Fibroblast of lung (primary cell): ENCODE measurements at places on chromosomes 7 and 10.
A peak's percentile ranks its signal among the peaks of the same experiment; 100 is the strongest.

- no peak for DNase-seq
These were observed 412.9 kb downstream of the GALNT17 start for GRCh38 chr7:71544816-71545215.

DNA sequence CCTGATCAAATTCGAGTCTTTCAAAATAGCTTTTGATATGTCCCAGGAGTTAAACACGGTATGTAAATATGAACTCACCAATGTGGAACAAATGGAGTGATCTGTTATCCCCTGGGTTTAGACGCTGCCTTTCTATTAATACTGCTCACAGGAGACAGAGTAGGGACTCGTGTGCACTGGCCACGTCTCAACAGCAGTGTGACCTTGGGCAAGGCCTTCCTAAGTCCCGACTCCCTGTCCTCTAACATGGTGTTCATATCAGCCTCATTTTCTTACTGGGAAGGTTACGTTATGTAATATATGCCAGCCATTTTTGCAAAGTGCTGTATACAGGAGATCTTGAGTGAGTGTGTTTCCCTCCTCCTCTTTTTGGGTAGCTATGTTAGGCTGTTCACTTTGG lies 1.8 kb downstream of the WDR37 start:
- DNase-seq, result no peak

GRCh38 chr7:12458520-12459131 lies 55.0 kb upstream of the VWDE start:
- peak; percentile 28 for DNase-seq

- no peak for DNase-seq
These were observed 231.4 kb downstream of the BUB3 start for GRCh38 chr10:123385508-123386080.

DNA sequence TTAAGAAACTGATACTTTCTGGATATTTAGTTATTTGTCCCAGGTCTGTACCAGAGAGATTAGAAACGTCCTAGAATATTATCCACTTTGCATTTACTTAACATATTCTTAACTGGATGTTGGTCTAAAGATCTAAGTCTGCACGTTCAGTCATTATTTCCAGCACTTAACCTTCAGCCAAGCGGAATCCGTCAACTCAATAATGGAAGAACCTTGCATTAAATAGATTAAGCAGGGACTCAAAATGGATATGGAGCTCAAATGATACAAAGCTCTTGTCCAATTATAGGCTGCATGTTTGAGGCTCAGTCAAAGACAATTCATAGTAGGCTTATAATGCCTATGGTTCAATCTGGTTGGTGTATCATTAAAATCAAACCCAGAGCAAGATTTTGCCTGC lies 162.9 kb downstream of the SEMA3D start:
- DNase-seq, result no peak

DNA sequence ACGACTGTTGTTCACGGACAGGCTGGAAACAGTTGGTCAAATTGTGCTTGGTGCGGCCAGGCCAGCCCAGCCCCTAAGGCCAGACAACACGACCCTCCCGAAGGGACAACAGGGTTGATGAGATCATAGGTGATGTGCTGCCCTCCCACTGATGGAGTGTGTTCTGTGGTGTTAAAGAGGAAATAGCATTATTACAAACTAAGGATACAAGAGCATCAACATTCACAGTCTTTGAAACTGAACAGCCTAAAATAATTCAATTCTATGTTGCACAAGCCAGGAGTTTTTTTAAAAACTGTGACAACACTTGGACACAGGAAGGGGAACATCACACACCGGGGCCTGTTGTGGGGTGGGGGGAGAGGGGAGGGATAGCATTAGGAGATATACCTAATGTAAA lies 87.6 kb downstream of the FAM53B start:
- DNase-seq, result no peak

DNA sequence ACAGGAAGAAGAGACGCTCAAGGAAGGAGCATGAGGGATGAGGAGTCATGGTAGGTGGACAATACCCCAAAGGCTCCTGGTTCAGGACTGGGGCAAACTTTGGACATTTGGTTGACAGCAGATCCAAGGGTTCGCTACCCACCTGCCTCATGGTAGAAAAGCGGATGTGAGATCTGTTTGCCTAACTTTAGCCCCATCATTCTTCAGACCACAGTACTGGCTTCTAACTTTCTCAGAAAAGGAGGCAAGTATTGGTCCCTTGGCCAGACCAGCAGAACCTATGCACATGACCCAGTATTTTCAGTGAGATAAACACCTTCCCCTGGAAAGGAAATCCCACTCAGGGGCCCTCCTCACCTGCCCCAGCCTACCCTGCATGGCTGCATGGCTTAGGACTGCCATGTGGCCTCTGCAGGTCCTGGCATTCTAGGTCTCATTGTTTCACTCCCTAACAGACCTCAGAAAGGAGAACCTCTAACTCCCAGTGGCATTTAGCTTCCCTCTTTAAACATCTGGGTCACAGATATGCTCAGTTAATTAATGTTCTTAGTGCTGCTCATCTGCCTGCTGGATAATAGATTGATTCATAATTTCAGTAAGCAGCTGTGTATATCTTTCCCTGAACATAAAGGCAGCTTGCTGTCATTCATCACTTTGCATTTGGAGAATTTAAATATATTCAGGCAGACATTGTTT lies 574.1 kb downstream of the GALNT17 start:
- DNase-seq, result no peak

DNA sequence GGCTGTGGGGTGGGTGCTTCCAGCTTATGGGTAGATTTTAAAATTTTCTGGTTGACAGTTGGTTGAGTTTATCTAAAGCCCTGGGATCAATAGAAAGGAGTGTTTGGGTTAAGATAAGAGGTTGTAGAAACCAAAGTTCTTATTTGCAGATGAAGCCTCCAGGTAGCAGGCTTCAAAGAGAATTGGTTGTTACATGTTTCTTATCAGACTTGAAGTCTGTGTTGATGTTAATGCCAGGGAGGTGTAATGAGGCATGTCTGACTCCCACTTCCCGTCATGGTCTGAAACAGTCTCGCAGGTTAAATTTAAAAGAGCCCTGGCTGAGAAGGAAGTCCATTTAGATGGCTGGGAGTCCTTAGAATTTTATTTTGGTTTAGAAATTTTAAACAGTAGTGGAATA lies 165.2 kb upstream of the TMEM72 start:
- DNase-seq, result no peak

DNA sequence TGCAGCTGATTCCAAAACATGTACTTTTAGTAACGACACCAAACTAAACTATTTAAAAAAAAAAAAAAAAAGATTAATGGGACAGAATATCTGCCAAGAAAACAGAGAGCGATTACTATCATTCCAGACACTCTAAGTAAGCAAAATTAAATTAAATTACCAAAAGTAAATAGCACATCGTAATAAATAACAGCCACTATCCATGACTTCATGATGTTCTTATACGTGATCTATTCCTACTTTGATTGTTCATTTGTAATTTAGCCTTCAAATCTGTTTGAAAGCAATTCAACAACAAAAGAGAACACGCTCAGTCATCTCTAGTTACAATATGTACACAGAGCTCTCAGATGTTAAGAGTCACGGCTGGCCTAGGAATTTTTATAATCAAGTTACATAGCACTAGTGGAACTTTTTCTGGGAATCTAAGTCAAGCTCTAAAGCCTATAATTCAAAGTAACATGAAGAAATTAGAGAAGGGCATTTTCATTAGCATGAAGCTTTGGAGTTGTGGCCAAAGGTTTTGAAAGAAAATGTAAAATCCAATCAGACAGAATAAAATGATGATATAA lies 241.7 kb upstream of the NEBL start:
- DNase-seq, result no peak

- DNase-seq, result no peak
These were observed 96.1 kb upstream of the BMPER start for GRCh38 chr7:33809228-33809627.

DNA sequence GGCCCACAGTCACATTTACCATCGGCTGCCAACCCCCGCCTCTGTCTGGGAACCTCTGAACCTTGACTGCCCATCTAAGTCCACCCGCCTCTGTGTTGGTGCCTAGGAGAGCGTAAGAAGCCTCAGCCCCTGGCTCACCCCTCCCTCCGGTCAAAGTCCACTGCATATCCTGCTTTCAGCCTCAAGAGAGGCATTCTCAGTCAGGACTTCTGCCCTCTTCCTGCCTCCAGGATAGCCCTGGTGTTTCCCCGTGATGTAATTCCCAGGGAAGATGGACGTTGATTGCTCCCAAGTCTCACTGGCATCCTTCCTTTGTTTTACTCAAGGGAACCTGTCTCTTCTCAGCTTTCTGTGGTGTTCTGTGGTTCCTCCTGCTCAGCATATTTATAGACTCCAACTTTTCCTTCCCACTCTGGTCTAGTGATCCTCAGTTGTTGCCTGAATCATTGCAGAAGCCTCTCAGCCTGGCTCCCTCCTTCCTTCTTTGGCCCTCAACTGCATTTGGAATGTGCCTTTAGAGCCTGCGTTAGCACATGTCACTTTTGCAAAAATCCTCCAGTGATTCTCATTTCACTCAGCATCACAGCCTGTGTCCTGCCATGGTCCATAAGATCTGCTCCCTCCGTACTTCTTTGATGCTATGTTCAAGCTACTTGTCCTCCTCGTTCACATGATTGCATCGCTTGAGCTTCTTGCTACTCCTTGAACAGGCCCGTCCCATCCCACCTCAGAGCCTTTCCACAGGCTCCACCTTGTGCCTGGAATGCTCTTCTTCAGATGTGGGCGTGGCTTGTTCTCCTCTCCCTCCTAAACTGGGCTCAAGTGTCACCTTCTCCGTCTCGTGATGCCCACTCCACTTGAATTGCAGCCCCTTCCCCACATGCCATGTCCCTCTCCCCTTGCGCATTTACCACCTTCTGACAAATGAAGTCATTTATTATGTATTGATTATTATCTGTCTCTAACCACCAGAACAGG lies 124.2 kb downstream of the PLPP4 start:
- DNase-seq, result no peak

- no peak for DNase-seq
These were observed 167.5 kb downstream of the VPS50 start for GRCh38 chr7:93399642-93400041.

- DNase-seq, result no peak
These were observed 180.0 kb upstream of the INHBA start for GRCh38 chr7:41882745-41883420.

DNA sequence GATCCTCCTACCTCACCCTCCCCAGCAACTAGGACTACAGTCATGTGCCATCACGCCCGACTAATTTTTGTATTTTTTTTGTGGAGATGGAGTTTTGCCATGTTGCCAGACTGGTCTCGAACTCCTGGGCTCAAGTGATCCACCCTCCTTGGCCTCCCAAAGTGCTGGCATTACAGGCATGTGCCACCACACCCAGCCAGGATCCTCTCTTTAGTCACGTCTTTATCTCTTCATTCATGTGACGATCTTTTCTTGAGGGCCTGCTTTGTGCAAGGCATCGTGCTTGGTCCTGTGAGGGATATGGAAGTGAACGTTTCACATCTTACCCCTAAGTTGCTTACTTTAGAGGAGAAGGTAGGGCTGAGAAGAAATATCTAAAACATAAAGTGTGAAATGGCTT lies 21.6 kb downstream of the WBP1L start:
- DNase-seq, result no peak

DNA sequence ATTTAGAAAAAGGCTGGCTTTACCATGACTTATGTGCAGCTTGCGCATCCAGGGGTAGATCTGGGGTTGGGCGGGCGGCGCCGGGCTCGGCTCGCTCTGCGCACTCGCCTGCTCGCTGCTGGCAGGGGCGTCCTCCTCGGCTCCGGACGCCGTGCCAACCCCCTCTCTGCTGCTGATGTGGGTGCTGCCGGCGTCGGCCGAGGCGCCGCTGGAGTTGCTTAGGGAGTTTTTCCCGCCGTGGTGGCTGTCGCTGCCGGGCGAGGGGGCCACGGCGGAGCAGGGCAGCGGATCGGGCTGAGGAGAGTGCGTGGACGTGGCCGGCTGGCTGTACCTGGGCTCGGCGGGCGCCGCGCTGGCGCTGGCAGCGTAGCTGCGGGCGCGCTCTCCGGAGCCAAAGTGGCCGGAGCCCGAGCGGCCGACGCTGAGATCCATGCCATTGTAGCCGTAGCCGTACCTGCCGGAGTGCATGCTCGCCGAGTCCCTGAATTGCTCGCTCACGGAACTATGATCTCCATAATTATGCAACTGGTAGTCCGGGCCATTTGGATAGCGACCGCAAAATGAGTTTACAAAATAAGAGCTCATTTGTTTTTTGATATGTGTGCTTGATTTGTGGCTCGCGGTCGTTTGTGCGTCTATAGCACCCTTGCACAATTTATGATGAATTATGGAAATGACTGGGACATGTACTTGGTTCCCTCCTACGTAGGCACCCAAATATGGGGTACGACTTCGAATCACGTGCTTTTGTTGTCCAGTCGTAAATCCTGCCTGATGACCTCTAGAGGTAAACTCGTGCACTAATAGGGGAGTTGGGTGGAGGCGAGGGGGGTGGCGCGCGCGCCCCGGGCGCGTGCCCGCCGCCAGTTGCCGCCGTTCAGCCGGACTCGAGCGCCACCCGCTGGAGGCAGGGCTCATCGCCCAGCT lies at the start of gene HOXA5:
Gene HOXA5, minus strand, starts transcription at position 659 of the 927 bp plus-strand sequence. Its CDS starts 74 bp downstream, at position 585.
- DNase-seq, result peak; percentile 100

DNA sequence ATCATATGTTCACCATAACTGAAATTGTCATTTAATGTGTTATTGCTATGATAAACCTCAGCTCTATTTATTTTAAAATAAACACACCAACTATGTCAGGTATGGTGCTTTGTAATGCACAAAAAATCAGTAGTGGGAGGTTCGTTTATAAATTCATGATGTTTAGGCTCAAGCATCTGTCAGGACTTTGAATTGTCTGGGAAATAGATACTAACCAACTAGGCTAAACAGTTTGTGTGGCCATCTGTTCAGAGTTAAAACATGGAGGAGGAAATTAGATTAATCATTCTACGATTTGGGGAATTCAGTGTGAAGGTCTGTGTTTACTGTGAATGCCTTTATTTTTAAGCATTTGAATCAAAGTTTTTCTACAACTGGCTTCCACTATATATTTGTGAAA lies 212.6 kb upstream of the FZD8 start:
- no peak for DNase-seq

DNA sequence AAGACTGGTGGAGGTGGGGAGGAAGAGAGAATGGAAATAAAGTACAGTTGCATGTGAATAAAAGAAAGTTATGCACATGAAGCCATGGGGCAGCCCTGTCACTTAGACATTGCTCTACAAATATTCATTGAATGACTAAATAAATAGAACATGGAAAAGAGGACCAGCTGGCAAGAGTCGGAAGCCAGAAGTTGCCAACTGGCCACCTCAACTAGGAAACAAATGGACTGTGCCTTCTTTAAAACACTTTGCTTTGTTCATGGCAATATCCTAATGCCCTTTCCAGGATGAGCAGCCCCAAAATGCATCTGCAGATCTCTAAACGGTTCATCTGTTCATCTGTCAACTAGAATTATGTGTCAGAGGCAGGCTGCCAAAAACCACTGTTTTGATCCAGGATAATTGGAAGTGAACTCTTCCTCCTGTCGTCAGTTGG lies 157.3 kb downstream of the NOC3L start:
- DNase-seq, result peak; percentile 53
